ENCODE measurements at places on chromosomes 12 and 14. TPM values are rescaled to one million over a fixed set of nuclear protein-coding genes. Genes with fewer than 3 reads are reported as not detected.

ATP5F1B gene
- polyA plus RNA-seq = 216 TPM

ANO6 gene
- polyA plus RNA-seq = 8.7 TPM

SPTB gene
- 1.2 TPM for polyA plus RNA-seq

PTGDR gene
- polyA plus RNA-seq = 0.53 TPM

ADAM21 gene
- polyA plus RNA-seq = not detected

PLEKHD1 gene
- 0.11 TPM for polyA plus RNA-seq

OS9 gene
- 356 TPM for polyA plus RNA-seq

AQP5 gene
- 57.1 TPM for polyA plus RNA-seq

Data from lung (tissue), 17 donors.